ENCODE measurements at places on chromosomes 1 and 21.

DNA sequence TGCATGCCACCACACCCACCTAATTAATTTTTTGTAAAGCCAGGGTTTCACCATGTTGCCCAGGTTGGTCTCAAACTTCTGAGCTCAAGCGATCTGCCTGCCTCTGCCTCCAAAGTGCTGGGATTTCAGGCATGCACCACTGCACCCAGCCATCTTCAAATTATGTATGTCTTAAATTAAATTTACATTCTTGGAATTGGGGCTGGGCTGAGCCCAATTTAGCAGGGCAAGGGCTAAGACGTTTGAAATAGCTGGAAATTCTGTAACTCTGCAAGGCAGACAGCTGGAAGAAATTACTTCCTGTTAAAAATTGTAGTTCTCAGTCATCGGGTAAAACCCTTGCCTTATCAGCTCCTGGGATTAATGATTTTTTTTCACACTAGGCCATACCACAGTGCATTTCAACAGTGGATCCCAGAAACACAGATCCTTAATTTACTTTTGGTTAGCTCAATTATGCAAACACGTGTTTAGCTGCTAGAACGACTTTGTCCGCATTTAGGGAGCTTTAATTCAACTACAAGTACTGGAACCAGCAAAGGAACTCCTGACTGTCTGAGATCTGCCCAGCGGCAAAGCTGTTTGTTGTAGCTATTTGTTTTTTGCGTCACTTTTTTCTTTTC lies 83.3 kb downstream of the OLFML3 start:
- DNase-seq = no peak

- no peak for DNase-seq
These were observed 10.8 kb downstream of the PIK3C2B start for GRCh38 chr1:204483791-204484190.

- DNase-seq = no peak
These were observed 1.0 kb upstream of the KAZN start for GRCh38 chr1:14597343-14598006.

DNA sequence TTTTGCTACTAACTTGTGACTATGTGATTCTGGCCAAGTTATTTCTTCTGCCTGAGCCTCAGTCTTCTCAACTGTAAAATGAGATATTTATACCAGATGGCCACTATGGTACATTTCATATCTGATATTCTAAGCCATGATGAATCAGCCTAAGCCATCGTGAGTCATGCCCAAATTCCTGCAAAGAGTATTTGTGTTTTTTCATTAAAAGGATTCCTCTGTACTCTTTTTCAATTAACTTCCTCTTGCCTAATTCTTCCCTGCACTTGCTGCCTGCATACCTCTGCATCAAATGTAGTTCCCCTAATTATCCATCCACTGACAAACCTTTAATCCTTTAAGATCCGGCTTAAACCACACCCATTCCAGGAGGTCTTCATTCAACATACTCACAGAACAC lies 575.1 kb upstream of the BEND5 start:
- no peak for DNase-seq

DNA sequence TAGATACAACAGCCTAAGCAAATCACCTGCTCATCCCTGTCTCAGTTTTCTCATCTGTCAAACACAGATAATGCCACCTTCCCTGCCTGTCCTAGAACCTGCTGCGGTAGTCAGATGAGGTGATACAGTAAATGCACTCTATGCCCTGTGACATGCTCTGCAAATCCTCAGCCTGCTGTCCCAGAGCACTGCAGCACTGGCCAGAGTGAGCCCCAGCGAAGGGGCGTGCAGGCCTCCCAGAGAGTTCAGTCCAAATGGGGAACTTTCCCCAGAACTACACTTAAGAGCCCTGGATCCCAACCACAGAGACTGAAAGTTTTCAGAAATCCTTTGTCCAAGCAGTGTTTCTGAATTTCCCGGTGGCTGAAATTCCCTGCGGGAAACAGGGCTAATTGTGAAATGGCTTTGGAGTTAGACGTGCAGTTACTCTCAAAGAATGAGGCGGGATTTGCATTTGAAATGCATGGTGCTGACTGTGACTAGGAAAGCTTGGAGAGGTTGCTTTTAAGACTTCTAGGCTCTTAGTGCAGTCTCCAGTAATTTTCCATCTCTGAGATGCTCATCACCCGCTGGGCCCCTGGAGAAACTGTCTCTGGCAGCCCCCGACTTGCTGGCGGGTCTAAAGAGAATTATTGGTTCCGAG lies 206.5 kb upstream of the AJAP1 start:
- no peak for DNase-seq

All from activated CD4-positive, CD25-positive, alpha-beta regulatory T cell treated with anti-CD3 and anti-CD28 coated beads, Interleukin-2, amount 50 U/mL, for 72 hours (primary cell).